ENCODE measurements at places on chromosomes 16 and 17.

GRCh38 chr17:54353789-54354525, 531.2 kb downstream of the KIF2B start:
- no peak for ATAC-seq

DNA sequence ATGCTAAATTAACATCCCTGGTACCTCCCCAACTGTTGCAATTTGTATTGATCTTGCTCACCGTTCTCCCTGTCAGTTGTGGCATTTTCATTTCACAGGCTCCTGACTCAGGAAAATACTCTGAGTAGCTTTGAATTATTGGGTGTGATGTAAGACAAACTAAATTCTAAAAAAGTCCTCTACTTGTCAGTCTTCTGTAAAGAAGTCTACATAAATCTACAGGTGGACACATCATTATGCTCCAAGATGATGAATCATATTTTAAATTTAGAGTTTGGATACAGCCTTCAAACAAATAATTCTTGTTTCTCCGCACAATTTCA, 47.2 kb downstream of the MARCHF10 start:
- no peak for ATAC-seq

DNA sequence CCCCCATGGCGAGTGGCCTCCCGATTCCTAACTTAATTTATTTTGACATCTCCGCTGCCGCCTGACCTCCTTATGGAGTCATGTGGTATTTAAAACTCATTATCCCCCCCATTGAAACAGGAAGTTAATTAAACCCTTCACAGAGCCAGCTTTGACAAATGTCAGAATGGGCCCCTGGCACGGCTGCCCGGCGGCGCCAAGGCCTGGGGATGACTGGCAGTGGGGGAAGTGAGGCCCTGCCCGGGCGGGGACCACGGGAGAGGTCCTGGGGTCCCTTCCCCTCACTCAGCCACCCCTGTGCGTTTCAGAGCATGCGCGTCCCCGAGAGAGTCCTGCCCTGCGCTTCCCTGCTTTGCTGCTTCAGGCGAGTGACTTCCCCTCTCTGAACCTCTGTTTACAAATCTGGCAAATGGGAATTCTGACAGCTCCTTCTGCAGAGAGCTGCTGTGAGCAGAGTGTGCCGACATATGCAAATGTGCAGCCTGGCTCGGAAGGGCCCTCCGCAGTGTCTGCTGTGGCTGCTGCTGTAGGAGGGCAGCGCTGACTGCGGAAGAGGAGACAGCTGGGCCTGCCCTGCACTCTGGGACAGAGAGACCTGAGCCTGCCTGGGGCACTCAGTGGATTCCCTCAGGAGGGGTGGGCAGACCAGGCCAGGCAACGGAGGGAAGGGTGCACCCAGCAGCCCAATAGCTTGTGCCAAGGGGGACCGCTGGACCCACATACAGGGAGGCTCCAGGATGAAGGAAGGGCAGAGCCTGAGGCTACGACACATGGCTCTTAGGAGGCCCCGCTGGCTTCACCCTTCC, 4.4 kb upstream of the ZFPM1 start:
- ATAC-seq, result no peak

GRCh38 chr17:81557276-81558114, 5.3 kb upstream of the FAAP100 start:
- no peak for ATAC-seq

DNA sequence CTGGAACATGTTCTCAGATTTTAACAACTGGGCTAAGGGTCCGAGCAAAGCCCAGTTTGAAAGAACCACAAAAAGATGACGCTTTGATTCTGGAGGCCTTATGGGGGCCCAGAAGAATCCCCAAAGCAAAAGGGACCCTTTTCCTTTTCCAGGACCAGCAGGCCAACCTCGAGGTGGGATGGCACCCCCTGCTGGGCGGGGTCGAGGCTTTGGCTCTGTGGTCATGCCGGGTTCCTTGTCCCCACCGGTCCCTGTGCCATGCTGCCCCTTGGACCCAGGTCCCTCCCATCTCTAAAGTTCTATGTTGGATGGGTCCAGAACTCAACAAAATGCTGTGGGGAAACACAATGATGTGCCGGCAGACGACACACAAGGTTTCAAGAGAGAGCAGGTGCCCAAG, 30.9 kb downstream of the TMEM204 start:
- no peak for ATAC-seq

DNA sequence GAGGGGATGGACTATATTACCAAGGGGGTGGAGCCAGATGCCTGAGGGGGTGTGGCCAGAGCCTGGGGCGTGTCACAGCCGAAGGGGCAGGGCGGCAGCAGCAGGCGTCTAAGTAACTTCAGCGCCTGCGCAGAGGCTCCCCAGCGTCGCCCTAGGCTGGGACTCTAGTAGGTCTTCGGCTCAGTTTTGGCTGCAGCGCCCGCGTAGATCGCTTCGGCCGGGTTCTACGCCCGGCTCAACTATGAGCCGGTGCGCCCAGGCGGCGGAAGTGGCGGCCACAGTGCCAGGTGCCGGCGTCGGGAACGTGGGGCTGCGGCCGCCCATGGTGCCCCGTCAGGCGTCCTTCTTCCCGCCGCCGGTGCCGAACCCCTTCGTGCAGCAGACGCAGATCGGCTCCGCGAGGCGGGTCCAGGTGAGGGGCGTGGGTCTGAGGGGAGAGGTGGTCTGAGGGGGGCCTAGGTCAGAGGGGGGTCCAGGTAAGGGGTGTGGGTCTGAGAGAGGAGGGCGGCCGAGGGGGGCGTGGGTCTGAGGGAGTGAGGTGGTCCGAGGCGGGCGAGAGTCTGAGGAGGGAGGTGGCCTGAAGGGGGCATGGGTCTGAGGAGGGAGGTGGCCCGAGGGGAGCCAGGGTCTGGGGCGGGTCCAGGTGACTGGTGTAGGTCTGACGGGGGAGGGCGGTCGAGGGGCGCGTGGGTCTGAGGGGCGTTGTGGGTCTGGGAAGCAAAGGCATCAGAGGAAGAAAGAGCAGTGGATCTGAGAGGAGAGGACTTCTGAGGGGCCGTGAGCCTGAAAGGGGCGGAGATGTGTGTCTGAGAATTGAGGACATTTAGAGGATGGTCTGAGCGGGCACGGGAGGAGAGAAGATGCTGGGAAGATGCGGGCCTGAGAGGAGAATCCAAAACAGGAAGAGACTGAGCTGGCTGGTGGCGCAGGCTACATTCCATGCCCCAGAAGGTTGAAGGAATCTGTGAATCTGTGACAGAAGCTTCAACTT, at the start of gene LPCAT2:
Gene LPCAT2 (plus strand): TSS at position 132 of the 991 bp plus-strand sequence. CDS start 110 bp downstream, at position 242.
- peak; percentile 96 for ATAC-seq

DNA sequence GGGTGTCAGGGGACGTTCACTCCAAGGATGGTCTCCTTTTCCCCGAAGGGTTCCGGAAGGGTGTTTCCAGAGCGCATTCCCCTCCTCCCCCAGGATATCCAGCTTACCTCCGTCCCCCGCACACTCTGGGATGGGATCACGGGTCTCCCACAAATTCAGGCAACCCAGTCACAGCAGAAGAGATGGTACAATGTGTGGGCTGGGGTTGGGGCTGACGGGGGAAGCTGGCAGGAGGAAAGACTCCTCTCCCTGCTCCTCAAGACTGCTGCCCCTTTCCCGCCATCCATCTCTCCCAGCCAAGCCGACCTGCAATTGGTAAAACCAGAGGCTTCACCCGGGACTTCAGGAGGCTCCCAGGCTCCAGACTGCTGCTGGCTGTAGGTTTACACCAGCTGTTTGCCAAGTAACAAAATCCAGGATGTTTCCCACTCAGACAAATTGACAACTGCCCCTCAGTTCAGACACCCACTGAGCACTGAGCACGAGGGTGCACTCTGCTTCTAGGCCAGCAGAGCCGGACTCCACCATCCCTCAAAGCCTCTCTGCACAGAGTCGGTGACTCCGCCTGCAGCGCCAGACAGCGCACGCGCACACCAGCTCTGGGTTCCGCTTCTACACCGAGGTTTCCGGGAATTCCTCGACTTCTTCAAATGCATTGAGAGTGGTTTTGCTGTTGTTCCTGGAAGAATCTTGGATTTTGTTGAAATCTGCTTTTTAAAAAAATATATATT, 37.7 kb downstream of the ASPA start:
- ATAC-seq, result no peak

DNA sequence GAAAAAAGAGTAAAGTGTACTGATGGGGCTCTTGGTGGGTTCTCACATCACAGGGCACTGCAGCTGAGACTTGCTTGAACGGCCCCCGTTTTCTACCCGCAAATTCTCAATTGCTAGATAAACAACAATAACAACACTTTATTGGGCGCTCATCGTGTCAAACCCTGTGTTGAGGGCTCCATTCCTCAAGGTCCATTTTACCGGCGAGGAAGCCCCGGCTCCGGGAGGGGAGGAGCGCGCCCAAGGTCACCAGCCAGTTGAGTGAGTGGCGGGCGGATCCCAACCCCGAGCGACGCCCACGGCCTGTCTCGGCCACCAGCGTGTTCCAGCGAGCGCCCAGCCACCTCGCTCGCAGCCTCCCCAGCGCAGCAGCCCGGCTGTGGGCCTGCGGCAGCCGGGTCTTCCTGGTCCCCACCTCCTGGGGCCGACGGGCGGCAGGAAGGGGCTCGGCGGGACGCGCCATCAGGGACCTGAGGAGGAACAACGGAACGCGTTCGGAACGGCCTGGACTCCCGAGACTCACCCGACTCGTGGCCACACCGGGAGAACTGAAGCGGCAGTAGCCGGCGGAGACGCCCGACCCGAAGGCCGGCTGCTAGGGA, 373 bp downstream of the CMC2 start:
- peak; percentile 70 for ATAC-seq

- ATAC-seq, result no peak
Measured at GRCh38 chr17:41505007-41505808, at the start of gene KRT13. Gene KRT13, minus strand, starts transcription at chr17:41505612. Its CDS starts 62 bp downstream, at chr17:41505550.

DNA sequence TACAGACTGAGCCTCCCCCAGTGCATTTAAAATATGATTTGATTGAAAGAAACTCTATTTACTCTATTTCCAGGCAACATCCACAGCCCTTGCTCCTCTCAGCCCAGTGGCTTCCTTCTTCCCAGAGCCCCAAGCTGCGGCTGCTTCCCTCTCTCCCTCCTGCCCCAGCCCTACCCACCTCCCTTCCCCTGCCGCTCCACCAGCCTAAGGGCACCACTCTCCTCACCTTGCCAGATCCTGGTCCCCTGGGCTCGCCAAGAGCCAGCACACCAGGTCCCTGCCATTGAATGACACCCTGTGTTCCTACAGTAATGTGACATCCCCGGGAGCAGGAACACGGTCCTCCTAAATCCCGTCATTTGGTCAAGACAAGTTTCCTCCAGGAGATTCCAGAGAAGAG, 236.0 kb downstream of the RBFOX3 start:
- no peak for ATAC-seq

DNA sequence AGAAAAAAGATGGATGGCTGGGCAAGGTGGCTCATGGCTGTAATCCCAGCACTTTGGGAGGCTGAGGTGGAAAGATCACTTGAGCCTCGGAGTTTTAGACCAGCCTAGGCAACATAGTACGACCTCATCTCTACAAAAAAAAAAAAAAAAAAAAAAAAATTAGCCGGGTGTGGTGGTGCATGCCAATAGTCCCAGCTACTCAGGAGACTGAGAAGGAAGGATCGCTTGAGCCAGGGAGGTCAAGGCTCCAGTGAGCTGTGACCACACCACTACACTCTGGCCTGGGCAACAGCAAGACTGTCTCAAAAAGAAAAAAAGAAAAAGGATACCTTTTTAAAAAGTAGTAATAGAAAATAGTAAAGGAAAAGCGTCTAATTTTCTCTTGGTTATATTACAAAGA, 20.7 kb downstream of the ZNF652 start:
- peak; percentile 4 for ATAC-seq

DNA sequence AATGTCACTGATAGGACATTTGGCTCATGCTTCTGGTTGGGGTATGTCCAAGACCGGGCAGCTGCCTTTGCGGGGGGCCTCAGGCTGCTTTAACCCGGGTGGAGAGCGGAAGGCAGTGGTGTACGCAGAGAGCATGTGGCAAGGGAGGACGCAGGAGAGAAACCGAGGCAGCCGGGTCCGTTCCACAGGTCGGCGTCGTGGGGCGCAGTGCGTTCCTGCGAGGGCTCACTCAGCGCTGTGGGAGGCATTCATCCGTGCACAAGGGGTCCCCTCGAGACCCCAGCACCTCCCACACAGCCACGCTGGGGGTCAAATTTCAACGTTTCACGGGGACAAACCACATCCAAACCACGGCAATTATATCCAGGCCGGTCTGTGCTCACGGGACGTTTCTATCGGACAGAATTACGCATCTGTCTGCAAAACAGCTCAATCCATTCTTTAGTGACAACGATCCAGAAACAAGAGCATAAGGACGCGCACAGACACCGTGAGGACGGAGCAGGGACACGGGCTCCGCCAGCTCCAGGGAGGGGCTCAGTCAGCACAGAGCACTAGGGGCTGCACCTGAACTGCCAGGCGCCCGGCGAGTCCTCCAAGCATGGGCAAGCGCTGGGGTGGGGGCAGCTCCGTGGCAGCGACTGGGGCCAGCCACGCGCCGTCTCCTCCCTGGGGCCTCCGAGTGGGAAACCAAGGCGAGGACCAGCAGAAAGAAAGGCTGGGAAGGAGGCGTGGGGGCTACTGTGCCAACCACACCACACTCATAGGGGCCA, 108.4 kb upstream of the METRNL start:
- no peak for ATAC-seq

- peak; percentile 48 for ATAC-seq
Measured at GRCh38 chr16:83781-84615, 6.0 kb downstream of the MPG start.

DNA sequence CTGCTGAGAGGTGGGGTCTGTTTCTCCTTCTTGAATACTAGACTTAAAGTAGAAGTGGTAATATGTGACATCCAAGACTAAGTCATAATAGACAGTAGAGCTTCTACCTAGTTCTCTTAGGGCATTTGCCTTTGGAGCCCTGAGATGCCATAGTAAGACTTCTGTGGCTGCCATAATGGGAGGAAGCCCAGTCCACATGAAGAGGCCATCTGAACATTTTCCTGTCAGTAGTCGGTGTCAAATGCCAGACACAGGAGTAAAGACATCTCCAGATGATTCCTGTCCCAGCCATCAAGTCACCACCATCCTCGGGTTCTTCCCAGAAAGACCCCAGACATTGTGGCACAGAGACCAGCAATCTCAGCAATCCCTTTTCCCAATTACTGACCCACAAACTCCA, 58.1 kb upstream of the IRX6 start:
- ATAC-seq, result no peak

- ATAC-seq, result no peak
Measured at GRCh38 chr17:63838631-63839171, 3.8 kb downstream of the SMARCD2 start.

DNA sequence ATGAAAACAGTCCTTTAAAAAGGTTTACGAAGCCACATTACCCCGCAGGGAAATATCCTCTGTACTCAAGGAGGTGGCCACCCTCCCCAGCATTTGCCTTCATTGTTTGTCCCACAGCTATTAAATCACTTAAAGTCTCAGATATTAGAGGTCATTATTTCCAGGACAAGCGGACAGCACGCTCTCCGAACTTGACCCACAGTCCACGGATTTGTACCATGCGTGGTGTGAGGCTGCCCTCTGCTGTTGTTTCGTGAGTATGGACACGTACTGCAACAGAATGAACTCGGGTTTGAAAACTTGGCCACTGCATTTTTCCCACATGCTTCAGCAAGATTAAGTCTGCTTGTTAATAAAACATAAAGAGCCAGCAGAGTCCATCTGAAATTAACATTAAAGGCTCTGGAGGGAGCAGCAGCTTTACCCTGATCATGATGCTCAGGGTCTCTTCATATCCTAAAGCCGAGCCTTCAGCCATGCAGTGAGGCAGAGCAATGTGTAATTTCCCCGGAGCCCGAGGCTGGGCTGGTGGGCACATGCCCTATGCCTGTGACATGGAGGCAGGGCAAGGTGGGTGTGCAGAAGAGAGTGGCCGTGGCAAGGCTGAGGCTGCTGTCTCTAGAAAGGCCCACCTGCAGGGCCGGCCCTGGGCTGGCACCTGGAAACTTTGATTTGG, 19.7 kb downstream of the MEAK7 start:
- peak; percentile 85 for ATAC-seq

GRCh38 chr16:1073566-1074378, 1.2 kb downstream of the SSTR5 start:
- ATAC-seq, result peak; percentile 50

- ATAC-seq, result no peak
Measured at GRCh38 chr17:21298056-21298982, 13.8 kb downstream of the MAP2K3 start.
